Activated CD8-positive, alpha-beta T cell treated with anti-CD3 and anti-CD28 coated beads for 36 hours (primary cell): ENCODE measurements at places on chromosomes 6 and 20. TPM values are rescaled to one million over a fixed set of nuclear protein-coding genes. Genes with fewer than 3 reads are reported as not detected.

Gene MRPS18B
- 110 TPM for total RNA-seq

Gene SAMD5
- not detected for total RNA-seq

Gene TMEM217
- 4.0 TPM for total RNA-seq

- no peak for DNase-seq
Observed at GRCh38 chr6:68040312-68040778, 594.7 kb upstream of the ADGRB3 start.

DNA sequence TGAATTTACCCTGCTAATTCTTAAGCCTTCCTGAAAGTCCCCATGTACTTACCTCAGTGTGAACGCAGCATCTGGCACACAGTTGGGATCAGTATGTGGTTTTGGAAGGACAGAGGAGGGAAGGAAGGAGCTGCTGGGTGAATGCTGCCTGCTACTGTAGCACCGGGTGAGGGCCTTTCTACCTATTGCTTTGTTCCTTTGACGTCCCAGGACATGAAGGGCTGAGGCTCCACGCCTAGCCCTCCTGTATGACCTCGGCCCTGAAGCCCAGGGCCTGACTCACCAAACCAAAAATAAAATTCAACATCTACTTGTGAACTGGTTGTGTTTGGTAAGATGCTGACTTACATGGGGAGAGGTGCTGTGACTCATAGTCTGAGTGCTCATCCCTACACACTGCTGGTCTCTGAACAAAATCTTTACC is 51.1 kb downstream of the ARID1B start:
- peak; percentile 42 for DNase-seq

GRCh38 chr20:32124916-32125454 is 15.5 kb downstream of the TM9SF4 start:
- no peak for DNase-seq

GRCh38 chr20:42492290-42492689 is 697.4 kb downstream of the PTPRT start:
- DNase-seq = no peak

GRCh38 chr6:105850261-105851112 is 235.6 kb upstream of the PRDM1 start:
- no peak for DNase-seq

DNA sequence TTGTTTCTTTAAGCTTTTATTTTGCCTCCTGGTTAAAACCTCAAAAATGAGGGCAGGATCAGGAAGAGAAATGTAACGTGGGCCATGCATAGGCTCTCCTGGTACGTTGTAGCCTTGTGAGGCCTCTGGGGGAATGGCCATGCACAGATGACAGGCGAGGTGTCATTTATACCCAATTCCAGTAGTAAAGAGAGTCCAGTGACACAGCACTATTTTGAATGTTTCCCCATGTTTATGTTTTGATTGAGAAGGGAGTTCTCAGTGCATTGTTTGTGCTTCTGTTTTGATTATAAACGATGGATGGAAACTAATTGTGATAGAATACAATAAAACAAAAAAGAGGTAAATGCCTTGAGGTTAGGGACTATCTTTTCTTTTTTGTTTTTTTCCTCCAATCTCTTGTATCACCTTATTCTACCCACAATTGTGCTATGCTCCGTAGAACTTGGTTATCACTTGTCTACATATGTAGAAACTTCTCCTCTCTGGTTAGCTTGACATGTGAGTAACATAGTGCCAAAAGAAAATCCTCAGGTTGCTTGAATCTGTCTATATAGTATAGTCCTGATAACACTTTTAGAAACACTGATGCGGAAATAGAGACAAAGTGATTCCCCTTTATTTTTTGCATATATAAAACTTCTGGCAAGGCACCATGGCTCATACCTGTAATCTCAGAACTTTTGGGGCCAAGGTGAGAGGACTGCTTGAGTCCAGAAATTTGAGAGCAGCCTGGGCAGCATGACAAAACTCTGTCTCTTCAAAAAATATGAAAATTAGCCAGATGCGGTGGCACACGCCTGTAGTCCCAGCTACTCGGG is 6.9 kb upstream of the SMIM28 start:
- no peak for DNase-seq

GRCh38 chr6:143596866-143597265 is 80.9 kb upstream of the PHACTR2 start:
- no peak for DNase-seq
